Stimulated activated CD8-positive, alpha-beta memory T cell treated with anti-CD3 and anti-CD28 coated beads, Interleukin-2, amount 100 ng/mL, for 1 hour (primary cell): ENCODE measurements at places on chromosomes 5 and 9.

DNA sequence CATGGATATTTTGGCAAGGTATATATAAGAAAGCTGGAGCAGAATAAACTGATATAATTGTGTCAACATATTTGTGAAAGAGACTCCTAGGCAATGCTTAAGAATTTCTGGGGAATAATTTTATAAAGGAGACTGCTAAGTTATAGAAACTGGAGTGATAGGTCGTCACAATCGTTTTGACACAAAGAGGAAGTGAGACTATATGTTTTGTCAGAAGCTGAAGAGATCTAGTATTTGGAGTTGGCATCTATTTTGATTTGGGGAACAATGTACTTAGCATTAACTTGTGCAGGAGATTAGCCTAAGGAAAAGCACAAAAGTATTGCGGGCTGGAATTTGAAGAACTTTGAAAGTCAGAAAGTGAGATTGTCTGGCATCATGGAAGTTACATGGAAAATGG lies 582.5 kb downstream of the TAF11L14 start:
- DNase-seq, result no peak

DNA sequence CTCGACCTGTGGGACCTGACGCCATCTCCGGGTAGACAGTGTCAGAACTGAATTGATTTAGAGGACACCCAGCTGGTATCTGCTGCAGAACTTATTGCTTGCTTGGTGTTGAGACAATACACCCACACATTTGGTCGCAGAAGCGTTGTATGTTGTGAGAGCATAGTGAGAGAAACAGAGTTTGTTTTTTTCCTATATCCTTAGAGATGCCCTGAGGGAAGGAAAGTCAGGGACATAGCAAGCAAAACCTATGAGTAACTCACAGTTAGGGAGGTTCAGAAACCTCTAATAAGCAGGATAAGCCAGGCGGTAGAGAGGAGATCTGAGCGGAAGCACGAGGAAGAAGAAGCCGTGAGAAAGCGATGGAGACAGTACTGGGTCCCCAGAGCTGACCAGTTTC lies 59.8 kb downstream of the PTCD2 start:
- DNase-seq, result no peak

GRCh38 chr5:59575648-59576445 lies 317.7 kb downstream of the PDE4D start:
- no peak for DNase-seq

- DNase-seq, result no peak
Observed at GRCh38 chr9:27407491-27407890, 110.5 kb upstream of the EQTN start.
